Stimulated activated CD4-positive, alpha-beta T cell treated with anti-CD3 and anti-CD28 coated beads, Interleukin-1b, Interleukin-23, amount 100 ng/mL, for 48 hours (primary cell): ENCODE measurements at places on chromosomes 13 and 19.
A peak's percentile ranks its signal among the peaks of the same experiment; 100 is the strongest.

DNA sequence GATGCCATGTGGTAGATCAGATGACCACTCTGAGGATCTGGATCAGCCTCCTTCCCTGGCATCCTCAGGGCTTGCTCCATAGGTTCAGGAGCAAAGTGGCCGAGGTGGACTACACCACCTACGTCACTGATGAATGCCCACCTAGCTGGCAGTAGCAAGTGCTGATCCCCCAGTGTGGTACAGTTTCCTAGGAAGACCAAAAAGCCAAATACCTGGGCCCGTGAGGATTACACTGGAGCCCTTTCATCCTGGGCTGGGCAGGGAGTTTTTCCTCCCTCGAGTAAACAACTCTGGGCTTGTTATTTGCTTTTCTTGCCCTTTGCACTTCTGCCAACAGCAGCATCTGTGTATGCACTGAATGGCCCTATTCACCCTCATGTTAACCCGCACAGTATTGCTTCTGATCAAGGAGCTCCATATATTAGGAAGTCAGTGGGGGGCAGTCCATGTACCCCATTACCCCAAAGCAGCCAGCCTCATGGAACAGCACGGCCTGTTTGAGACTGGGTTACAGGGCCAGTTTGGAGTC is 3.3 kb upstream of the MYADM start:
- DNase-seq = no peak

DNA sequence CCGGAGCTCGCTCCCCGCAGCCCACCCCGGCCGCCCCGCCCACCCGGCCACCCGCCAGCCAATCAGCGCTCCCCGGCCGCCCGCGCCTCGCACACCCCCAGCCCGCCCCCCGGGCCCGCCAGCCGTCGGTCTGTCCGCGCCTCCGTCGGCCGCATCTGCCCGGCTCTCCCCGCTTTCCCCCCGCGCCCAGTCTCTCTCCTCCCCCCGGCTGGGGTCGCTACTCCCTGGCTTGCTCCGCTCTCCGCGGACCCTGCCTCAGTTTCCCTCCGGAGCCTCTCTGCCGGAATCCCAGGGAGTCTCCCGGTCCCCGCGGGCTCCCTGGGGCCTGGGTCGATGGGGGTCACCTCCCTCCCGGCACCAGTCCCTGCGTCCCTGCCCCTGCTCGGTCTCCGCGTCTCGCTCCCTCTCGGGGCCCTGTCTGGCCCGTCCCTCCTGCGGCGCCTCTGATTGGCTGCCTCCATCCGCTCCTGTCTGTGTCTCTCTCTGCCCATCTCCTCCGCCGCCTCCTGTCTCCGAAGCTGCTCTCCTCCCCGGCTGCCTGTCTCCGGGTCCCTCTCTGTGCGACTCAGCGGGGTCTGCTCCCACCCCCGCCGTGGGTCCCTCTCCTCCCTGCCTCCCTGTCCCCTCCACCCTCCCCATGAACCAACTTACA is 484 bp downstream of the IL11 start:
- DNase-seq = peak; percentile 41

DNA sequence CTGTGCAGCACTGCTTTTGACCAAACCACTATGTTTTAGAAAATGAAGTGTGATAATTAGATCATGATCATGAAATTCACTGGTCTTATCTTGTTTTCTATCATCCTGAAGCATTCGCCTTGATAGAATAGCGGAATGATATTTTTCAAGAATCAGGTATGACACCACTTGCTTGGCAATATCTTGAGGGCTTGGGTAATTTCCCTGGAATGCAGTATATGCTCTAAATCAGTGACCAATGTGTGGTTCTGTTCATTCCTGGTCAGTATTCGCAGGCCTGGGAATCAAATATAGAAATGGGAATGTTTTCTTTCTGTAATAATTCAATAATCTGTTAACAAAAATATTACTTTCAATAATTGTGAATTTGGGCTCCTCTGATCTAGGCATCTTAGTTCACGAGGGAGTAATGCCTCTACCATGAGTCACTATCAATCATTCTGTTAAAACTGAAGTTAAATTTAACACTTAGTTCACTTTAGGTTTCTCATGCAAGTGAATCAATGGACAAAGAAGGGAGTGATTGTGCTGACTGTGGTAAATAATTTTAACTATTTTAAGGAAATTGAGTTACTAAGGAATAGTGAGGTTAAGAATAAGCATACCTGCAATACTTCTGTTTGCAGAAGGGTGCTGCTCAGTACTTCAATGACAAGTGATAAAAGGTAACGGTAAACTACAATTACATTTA is 137.9 kb downstream of the PCDH20 start:
- no peak for DNase-seq

DNA sequence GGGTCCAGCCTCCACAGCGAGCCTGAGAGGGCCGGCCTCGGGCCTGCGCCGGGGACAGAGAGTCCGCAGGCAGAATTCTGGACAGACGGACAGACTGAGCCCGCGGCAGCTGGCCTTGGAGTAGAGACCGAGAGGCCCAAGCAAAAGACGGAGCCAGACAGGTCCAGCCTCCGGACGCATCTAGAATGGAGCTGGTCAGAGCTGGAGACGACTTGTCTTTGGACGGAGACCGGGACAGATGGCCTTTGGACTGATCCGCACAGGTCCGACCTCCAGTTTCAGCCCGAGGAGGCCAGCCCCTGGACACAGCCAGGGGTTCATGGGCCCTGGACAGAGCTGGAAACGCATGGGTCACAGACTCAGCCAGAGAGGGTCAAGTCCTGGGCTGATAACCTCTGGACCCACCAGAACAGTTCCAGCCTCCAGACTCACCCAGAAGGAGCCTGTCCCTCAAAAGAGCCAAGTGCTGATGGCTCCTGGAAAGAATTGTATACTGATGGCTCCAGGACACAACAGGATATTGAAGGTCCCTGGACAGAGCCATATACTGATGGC is 490 bp downstream of the ITPKC start:
- DNase-seq = no peak

DNA sequence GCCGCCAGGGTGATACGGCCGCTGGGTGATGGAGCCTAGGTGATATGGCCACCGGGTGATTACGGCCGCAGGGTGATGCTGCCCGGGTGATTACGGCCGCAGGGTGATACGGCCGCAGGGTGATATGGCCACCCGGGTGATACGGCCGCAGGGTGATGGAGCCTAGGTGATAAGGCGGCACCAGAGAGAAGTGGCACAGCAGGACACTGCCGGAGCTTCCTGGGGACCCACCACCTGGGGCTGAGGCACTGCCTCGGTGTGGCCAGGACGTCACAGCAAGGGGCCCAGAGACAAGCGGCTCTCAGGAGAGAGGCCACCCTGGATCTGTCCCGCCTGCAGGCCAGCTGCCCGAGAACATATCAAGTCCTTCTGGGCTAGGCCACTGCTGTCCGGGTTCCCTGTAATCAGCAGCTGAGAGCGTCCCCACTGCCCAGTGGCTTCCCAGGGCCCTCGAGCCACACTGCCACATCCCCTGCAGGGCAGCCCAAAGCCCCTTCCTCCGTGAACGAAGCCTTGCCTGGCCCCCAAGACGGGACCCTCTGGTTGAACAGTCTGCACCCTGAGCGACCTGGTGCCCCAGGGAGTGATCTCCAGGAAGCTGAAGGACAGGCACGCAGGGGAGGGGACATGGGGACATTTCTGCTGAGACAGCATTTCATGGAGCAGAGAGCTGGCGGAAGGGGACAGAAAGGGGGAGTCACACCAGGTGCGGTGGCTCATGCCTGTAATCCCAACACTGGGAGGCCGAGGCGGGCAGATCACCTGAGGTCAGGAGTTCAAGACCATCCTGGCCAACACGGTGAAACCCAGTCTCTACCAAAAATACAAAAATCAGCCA is 22.1 kb downstream of the ZNF787 start:
- DNase-seq = no peak

GRCh38 chr13:48176781-48177180 is 56.2 kb upstream of the ITM2B start:
- no peak for DNase-seq

GRCh38 chr19:17512574-17512939 is 1.1 kb downstream of the PGLS start:
- DNase-seq = no peak

DNA sequence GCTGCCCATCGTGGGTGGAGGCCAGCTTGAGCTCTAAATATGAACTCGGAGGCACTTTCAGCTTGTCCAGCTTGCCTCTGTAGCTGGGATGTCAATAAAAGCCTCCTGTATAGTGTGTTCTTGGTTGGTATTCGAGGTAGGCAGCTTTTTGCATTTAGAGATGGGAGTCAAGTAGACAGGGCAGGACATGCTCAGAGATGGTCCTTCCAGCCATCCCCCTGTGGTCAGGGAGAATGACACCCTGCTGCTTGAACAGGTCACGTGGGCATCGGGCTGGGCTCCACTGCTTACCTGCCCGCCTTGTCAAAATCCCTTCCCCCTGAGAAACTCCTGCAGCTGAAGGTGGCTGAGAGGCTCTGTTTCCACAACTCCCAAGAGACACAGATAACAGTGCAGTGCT is 302.5 kb downstream of the ZNF536 start:
- DNase-seq = no peak

DNA sequence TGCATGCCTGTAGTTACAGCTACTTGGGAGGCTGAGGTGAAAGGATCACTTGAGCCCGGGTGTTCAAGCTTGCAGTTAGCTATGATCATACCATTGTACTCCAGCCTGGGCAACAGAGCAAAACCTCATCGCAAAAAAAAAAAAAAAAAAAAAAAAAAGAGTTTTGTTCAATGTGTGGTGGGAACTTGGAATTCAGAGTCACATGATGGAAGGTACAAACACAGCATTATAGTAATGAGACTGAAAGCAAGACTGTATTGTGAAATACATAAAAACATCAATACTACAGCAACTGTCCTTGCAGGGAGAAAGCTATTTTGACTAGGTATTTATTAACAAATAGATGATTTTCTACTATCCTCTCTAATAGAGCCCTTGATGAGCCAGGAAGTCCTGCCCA is 393.2 kb downstream of the DLEU7 start:
- no peak for DNase-seq

DNA sequence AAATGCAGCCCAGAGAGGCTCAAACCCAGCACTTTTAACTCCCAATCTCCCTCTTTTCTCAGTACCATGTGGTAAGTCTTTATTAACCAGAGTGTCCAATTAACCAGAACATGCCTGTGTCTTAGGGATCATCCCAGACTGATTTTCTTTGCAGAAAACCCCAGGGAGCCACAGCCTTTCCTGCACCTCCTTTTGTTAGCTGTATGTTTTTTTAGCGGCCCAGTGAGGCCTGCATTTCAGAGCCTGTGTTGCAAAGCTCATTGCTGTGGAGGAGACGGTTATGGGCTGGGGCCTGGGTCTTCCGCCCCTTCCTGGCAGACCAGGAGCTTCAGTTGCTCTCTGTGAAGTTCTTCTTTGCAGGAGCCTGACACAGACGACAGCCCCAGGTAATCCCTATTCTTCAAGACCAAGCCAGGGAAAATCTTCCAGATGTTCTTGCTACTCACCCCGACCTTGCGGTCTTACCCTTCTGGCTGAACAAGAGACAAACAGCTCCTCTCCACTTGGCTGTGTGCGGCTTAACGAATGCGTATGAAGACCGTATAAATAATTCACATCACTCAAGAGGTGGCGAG is 70.7 kb upstream of the TSHZ3 start:
- DNase-seq = no peak

DNA sequence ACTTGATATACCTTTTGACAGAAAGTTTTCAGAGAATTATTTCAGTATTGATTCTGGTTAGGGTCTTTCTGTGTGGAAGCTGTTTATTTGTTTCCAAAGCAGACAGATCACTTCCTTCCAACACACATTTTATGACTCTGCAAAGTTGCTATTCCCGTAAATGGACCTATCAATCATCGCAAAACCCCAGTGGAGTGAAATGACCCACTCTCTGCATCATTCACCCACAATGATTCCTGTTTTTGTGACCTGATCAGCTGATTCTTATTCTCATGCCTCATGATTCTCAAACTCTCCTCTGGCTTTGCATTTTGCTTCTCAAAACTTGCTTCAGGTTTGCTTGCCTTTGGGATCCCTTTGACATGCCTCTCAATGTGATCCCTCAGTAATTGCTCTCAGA is 453.7 kb downstream of the PCDH17 start:
- DNase-seq = no peak

DNA sequence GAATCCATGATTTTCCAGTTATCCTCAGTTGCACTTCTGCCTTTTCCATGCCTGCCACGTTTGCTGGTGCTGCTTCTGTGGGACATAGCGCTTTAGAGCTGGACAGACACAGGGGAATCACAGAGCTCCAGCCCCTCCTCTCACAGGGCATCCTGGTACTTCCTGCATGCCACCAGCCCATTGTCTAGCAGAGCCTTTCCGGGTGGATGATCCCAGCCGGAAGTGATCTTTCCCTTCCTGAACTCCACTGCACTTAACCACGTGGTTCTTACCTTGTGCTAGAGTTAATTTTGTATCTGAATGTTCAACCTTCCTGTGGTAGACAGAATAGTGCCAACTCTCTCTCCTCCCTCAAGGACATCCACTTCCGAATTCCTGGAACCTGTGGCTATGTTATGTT is 12.6 kb upstream of the OLFM4 start:
- no peak for DNase-seq

DNA sequence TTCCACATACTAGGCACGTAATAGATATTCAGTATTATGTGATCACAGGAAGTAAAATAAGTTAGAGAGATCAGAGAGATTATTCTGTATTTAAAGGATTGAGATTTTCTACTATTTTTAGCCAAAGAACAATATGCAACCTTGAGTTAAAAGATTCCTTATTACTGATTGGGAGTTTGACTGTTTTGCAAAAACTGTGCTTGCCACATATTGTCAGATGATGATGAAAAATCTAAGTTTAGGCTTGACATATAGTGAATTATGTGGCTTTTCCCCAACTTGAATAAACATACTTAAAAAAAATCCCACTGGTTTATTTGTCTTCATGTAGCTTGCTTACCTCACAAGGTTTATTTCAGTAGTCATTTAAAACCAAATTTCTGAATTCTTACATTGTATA is 194.4 kb downstream of the KCNRG start:
- DNase-seq = no peak

DNA sequence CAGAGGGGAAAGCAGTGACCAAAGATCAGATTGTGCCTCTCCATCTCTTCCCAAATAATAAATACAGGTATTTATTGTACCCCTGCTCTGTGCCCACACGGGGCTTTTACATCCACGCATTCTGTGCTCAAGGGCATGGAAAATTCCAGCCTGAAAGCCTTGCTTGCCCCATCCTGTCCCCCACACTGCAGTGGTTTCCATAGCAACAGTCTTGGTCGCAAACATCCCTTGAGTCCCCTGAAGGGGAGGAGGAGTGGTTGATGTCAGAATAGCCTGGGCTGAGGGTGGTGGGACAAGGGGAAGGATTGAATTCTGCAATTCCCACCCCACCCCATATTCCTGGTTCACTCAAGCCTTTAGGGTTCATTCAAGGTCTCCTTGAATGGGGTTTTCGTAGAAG is 41.0 kb upstream of the USP29 start:
- DNase-seq = no peak

DNA sequence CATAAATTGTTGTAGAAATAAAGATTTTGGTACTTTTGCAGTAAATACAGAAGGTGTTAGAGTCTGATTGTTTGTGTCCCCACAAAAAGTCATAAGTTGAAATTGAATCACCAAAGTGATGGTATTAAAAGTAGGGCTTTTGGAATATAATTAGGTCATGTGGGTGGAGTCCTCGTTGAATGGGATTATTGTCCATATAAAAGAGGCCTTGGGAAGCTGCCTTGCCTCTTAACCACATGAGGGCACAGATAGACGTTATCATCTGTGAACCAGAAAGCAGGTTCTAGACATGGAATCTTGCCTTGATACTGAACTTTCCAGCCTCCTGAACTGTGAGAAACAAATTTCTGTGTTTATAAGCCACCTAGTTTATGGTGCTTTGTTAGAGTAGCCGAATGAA is 186.8 kb downstream of the PRR20E start:
- no peak for DNase-seq
